Activated effector memory CD4-positive, alpha-beta T cell treated with anti-CD3 and anti-CD28 coated beads, Interleukin-2, amount 50 U/mL, for 16 hours (primary cell): ENCODE measurements at places on chromosomes 2 and 18.

DNA sequence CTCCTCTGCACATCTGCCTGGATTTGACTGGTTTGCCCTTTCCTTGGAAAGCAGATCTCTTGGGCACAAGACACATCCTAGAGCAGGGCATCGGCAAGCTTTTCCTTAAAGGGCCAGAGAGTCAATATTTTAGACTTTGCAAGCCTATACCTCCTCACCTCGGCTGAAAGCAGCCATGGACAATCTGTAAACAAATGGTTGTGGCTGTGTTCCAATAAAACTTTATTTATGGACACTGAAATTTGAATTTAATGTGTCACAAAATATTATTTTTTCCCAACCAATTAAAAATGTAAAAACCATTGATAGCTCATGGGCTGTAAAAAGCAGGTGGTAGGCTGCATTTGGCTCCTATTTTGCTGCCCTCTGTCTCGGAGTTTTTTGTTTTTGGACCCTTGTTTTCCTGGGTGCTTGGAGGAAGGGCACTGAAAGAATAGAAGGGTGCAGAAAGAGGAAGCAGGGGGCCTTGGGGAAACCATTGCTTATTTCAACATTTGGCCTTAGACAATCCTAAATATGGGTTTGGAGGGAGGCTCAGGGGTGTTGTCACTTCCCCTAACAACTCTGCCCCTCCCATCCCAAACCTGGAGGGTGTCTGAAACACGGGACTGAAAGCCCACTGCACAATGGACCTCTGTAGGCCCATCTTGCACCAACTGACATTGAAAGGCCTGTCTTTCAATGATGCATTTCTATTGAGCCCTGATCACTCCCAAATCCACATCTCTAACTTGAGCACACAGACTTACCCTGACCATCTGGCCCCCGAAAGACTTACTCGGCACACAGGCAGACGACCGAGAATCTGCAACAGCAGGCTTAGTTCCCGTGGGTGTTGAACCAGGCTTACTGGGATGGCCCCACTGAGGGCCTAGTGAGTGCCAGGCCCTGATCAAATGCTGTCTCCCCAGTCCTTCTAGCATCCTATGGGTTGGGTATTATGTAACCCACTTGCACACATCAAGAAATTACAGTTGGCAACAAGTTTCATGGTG is 7.1 kb upstream of the ZFP36L2 start:
- no peak for DNase-seq

DNA sequence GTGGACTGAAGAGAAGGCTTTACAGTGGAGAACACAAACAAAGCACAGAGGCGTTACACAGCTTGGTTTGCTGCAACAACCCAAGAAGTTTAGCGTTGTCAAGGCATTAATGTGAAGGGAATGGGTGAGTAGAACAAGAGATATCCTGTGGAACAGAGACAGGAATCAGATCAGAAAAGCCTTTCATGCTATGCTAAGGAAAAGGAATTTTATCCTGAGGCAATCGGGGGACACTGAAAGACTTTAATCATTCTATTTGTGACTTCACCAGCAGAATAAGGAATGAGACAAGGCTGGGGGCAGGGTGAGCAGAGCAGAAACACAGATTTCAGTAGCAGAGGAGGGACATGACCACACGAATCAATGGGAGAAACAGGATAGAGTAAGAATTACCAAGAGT is 600.7 kb downstream of the IRS1 start:
- DNase-seq: no peak

- no peak for DNase-seq
Observed at GRCh38 chr2:186595219-186595618, 5.4 kb downstream of the ITGAV start.

GRCh38 chr2:47021301-47022009 is 105.8 kb upstream of the MCFD2 start:
- no peak for DNase-seq

DNA sequence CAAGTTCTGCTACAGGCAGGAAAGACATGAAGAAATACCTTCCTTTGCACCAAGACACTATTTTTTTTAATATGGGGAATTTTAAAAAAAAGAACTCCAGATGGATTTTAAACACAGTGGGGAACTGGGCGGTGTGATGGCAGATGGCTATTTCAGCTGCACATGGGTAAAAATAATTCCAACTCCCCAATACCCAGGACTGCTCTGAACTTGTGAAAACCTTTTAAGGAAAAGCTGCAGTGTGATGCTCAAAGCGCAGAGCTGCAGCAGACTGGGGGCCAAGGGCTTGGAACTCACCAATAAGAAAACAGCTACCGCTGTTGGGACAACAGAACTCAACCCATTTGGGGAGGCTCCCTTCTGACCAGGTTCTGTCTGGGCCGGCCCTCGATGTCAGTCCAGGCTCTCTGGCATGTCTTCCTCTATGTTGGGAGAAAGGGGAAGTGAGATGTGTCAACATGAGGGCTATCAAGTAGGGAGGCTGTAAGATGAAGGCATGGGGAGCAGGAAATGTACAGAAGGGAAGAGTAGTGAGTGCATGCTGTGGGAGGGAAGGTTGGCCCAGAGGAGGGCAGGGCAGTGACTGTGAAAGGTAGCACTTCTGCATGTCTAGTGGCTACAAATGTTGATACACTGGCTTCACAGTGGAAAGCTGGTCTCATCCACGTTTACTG is 64.0 kb upstream of the SLC14A2 start:
- DNase-seq: no peak

- DNase-seq: no peak
Observed at GRCh38 chr2:173231042-173231441, 123.6 kb upstream of the CDCA7 start.

GRCh38 chr2:7891312-7891711 is 790.5 kb upstream of the ID2 start:
- DNase-seq: no peak

DNA sequence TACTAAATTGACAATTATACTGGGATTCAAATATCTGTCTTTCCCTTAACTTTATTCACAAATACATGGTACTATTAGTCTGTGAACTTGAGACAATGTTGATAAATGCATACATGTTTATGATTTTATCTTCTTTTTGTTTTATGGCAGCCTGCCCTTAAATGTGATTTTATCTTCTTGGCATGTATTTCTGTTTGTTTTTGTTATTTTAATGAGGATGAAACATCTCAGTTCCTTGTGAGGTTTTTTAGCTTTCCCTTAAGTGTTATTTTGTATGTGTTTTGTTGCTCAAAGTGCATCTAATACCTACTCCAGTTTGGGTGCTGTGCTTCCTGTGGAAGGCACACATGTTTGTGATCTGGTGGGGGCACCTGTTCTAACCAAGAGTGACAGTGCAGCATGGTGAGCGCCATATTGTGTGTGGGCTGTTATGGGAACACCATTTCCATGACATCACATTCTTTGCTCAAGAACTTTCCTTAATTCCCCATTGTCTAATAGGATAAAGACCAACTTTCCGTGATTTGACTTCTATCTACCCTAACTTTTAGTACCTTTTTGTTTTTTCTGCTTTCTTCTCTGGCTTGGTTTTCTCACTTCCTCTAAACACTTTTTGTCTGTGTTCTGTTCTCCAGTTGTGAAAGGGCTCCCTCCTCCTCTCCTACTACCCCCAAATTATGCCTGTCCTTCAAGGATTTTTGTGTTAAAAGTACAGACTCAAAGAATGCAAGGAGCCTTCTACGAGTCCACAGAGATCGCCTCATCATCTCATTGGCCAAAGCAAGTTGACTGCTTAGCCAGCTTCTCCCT is 162.1 kb upstream of the TTC39C start:
- no peak for DNase-seq

GRCh38 chr2:12155303-12156051 is 409.0 kb downstream of the LPIN1 start:
- DNase-seq: no peak

- no peak for DNase-seq
Observed at GRCh38 chr2:118431165-118431517, 342.9 kb downstream of the INSIG2 start.

GRCh38 chr2:25441353-25441752 is 99.6 kb upstream of the DNMT3A start:
- no peak for DNase-seq

DNA sequence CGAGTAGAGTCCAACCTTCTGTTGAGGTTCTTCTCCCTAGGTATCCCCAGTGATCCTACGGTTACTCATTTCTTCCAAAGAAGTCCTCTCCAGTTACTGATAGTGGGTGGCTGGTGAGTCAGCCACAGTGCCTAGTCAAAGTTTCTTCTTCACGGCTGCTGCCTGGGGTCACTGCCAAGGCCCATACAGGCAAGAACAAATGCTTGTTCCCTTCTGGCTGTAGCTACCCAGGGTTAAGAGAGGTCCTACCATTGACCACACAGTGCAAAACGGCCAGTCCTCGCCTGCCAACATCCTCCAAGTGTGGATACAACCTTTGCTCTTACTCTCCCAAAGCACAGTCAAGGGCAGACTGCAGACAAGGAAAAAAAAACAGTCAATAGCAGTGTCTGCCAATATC is 2.9 kb upstream of the PTPN4 start:
- peak; percentile 72 for DNase-seq
